ENCODE measurements at places on chromosomes 4 and X. TPM values are rescaled to one million over a fixed set of nuclear protein-coding genes. Genes with fewer than 3 reads are reported as not detected.
A peak's percentile ranks its signal among the peaks of the same experiment; 100 is the strongest.

- peak; percentile 77 for DNase-seq
Measured at GRCh38 chrX:35006361-35006760, 63.8 kb downstream of the FAM47B start.

DNA sequence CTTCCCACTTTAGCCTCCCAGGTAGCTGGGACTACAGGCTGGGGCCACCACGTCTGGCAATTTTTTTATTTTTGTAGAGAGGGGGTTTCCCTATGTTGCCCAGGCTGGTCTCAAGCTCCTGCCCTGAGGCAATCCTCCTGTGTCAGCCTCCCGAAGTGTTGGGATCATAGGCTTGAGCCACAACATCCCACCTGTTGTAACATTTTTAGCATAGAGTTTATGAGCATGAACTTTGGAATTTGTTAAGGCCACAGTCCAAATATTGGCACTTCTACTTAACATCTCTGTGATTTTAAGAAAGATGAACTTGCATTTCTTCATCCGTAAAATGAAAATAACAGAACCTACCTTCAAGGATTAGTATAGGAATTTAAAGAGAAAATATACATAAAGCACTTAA, 445.6 kb downstream of the IQCM start:
- no peak for DNase-seq

DNA sequence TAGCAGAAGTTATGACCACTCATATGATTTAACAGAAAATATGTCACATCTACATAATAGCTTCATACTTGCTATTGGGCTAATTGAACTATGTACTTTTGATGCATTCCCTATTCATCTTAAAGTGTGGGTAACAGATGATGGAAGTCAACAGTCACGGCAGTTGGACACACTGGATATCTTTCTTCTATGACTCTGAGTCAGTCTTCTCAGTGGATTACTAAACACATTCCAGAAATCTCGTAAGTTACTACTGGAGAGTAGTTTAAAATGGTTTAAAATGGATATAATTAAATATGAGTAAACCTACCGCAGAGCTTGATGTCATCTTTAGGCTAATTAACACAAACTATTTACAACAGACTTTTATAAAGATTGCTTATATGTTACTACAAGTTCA, 30.1 kb upstream of the CFAP299 start:
- peak; percentile 61 for DNase-seq

- peak; percentile 32 for DNase-seq
Measured at GRCh38 chr4:36006226-36006625, 238.1 kb downstream of the ARAP2 start.

The FGFR3 gene
- total RNA-seq = 1.4 TPM

The PRRG1 gene
- 83.3 TPM for total RNA-seq

The AFAP1 gene
- total RNA-seq = 27.2 TPM
